ENCODE measurements at places on chromosomes 6 and 20.
A peak's percentile ranks its signal among the peaks of the same experiment; 100 is the strongest.

DNA sequence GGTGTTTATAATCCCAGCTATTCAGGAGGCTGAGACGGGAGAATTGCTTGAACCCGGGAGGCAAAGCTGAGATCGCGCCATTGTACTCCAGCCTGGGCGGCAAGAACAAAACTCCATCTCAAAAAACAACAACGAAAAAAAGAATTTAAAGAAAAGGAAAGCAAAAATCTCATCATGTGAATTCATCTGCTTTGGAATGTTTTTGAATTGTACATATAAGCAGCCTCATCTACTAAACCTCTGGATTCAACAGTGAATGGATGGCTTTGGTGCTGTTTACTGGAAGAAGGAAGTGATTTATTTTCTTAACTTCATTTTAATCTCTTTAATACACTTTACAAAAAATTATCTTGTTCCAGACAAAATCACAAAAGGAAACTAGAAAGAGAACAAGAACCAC, 51.8 kb upstream of the PNRC1 start:
- no peak for DNase-seq

DNA sequence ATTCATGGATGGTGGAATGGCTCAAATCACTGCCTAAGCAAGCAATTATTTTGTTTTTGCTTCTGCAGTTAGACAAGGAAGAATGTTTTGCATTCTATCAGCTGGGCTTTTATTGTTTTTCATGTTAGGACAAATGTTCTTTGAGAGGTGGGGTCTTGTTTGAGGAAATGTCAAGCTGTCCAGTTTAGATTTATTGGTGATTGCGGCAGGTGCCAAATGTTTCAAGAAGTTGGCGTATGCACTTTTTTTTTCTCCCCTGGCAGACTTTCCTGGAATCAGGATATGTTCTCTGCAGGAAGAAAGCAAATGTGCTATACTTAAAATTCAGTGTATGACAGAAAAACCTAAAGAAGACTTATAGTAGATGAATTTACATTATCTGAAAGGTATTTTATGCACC, 81.0 kb upstream of the JAG1 start:
- DNase-seq = no peak

DNA sequence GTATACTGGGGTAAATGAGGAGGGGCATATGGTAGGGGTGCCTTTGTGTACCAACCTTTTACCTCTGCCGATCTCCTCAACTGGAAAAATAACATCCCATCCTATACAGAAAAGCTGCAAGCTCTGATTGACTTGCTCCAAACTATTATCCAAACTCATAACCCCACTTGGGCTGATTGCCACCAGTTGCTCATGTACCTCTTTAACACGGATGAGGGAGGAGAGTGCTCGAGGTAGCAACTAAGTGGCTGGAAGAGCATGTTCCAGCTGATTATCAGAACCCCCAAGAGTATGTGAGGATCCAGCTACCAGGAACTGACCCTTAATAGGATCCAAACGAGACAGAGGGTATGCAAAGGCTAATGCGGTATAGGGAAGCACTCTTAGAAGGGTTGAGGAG, 299.6 kb downstream of the RNGTT start:
- DNase-seq = no peak

- no peak for DNase-seq
Measured at GRCh38 chr6:44960898-44961297, 367.2 kb upstream of the RUNX2 start.

- DNase-seq = peak; percentile 77
Measured at GRCh38 chr6:28981431-28981832, 23.7 kb downstream of the ZNF311 start.

GRCh38 chr6:148925701-148926100, 178.9 kb downstream of the UST start:
- DNase-seq = no peak

GRCh38 chr20:50464026-50464724, 46.0 kb upstream of the PTPN1 start:
- DNase-seq = peak; percentile 65

Data from activated T-cell treated with anti-CD3 and anti-CD28 coated beads, Interleukin-2, amount 50 U/mL, for 1 hour (primary cell).